ENCODE measurements at places on chromosomes 13 and 19. TPM values are rescaled to one million over a fixed set of nuclear protein-coding genes. Genes with fewer than 3 reads are reported as not detected.

DNA sequence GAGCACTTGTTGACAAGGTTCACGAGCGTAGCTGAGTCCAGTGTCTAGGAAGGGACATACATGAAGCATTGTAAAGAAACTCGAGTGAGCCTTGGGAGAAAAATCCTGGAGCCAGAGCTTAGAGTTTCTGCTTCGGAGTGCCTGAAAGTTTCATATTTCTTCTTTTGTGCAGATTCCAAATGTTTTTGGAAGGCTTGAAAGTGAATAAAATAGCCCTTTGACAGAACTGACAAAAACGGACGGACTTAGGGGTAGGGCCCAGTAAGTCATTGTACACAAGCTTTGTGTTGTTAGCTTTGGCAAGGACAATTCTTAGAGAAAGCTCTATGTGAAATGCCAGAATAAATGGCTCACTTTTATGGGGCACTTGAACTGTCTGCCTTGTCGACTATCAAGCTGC lies 2.8 kb downstream of the RNF113B start:
- H3K36me3 ChIP-seq = peaks cover 6% of the 10 kb centered on the region
- H3K27me3 ChIP-seq = no peaks in the 10 kb centered on the region
- H3K4me3 ChIP-seq = no peak overlapping the region
- no peak for DNase-seq
- peaks cover 59% of the 10 kb centered on the region for H3K4me1 ChIP-seq
- peak overlapping the region; percentile 84 for H3K27ac ChIP-seq

- no peak for DNase-seq
- H3K36me3 ChIP-seq = no peaks in the 10 kb centered on the region
- no peak overlapping the region for H3K27ac ChIP-seq
These were observed 274.2 kb downstream of the ITGBL1 start for GRCh38 chr13:101726681-101727080.

- H3K4me3 ChIP-seq = no peak overlapping the region
- H3K4me1 ChIP-seq = peaks cover 19% of the 10 kb centered on the region
- H3K36me3 ChIP-seq = no peaks in the 10 kb centered on the region
- H3K27ac ChIP-seq = no peak overlapping the region
- no peaks in the 10 kb centered on the region for H3K27me3 ChIP-seq
These were observed 34.9 kb upstream of the RCBTB2 start for GRCh38 chr13:48567515-48568369.

DNA sequence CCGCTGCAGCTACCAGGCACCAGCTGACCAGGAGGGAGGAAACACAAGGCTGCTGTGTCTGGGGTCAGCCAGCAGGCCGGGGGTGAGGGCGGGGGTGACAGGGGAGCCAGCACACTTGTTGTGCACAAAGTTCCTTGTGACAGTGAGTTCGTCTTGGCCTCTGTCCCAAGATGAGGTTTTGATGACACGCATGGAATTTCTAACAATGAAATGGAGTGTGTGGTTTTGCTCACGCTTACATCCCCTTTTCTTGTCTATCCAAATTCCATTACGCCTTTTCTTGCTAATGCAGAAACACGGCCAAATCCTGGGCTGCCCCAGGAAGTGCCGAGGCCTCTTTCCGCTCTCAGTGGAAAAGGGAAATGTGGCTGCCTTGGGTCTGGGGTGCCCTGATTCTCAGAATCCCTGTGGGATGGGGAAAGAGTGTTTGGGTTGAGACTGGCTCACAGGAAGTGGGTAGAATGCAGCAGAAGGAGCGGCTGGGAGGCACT lies 73.8 kb downstream of the GADD45B start:
- no peaks in the 10 kb centered on the region for H3K27me3 ChIP-seq
- no peaks in the 10 kb centered on the region for H3K36me3 ChIP-seq
- H3K4me1 ChIP-seq = peaks cover 11% of the 10 kb centered on the region
- DNase-seq = no peak
- H3K27ac ChIP-seq = peak overlapping the region; percentile 25

- H3K27me3 ChIP-seq = peaks cover 6% of the 10 kb centered on the region
- H3K4me1 ChIP-seq = peaks cover 21% of the 10 kb centered on the region
- H3K27ac ChIP-seq = no peak overlapping the region
- no peaks in the 10 kb centered on the region for H3K36me3 ChIP-seq
- DNase-seq = no peak
These were observed 20.1 kb downstream of the SLC27A1 start for GRCh38 chr19:17490411-17490810.

GRCh38 chr13:46377554-46377953 lies 9.5 kb downstream of the RUBCNL start:
- no peak overlapping the region for H3K27ac ChIP-seq
- no peaks in the 10 kb centered on the region for H3K36me3 ChIP-seq
- no peak for DNase-seq
- no peaks in the 10 kb centered on the region for H3K27me3 ChIP-seq

DNA sequence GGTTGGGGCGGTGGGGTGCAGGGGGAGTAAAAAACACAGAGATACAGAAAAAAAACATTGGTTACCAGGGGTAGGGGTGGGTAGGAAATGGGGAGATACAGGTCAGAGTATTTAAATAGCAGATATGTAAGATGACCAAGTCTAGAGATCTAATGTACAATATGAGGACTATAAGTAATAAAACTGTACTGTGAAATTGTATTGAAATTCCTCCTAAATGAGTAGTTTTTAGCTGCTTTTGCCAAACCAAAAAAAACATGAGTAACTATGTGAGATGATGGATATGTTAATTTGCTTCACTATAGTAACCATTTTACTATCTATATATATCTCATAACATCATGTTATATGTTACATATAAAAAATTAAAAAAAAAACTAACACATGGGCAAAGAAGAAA lies 29.6 kb downstream of the VWA8 start:
- H3K27me3 ChIP-seq = no peaks in the 10 kb centered on the region
- peaks cover 4% of the 10 kb centered on the region for H3K36me3 ChIP-seq
- no peak for DNase-seq
- no peak overlapping the region for H3K4me3 ChIP-seq
- H3K4me1 ChIP-seq = peaks cover 4% of the 10 kb centered on the region

DNA sequence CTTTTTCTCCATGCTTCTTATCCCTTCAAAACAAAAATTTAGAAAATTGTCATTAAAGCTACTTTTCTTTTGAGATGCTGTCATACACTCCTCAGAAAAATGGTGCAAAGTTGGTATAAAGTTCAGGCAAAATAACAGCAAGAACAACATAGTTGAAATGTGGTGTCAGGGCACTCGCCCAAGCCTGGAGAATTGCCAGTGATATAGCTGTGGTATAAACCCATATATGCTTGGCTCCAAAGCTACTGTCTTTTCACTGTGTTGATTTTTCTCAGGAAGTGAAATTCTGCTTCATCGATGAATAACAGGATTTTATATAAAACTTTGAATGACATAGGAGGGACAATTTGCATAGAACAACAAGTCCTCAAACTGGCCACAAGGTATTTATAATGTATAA lies 2532.9 kb downstream of the PCDH9 start:
- DNase-seq = no peak
- H3K4me3 ChIP-seq = no peak overlapping the region
- H3K27me3 ChIP-seq = no peaks in the 10 kb centered on the region
- no peaks in the 10 kb centered on the region for H3K4me1 ChIP-seq
- peaks cover 8% of the 10 kb centered on the region for H3K36me3 ChIP-seq

GRCh38 chr13:59877933-59878332 lies 285.8 kb downstream of the DIAPH3 start:
- no peaks in the 10 kb centered on the region for H3K36me3 ChIP-seq
- H3K4me3 ChIP-seq = no peak overlapping the region
- H3K27ac ChIP-seq = no peak overlapping the region

Gene MZF1
- total RNA-seq = 22.2 TPM

Gene RXFP2
- not detected for total RNA-seq

All from WTC11 (cell line).